ENCODE measurements at places on chromosomes 4 and X. TPM values are rescaled to one million over a fixed set of nuclear protein-coding genes. Genes with fewer than 3 reads are reported as not detected.

The SPATA4 gene
- total RNA-seq, result 4.4 TPM

The ERAS gene
- not detected for total RNA-seq

The GPM6B gene
- total RNA-seq, result 14.2 TPM

The PCSK1N gene
- total RNA-seq, result 4.3 TPM

The CASP3 gene
- 12.1 TPM for total RNA-seq

The SAGE1 gene
- total RNA-seq, result not detected

DNA sequence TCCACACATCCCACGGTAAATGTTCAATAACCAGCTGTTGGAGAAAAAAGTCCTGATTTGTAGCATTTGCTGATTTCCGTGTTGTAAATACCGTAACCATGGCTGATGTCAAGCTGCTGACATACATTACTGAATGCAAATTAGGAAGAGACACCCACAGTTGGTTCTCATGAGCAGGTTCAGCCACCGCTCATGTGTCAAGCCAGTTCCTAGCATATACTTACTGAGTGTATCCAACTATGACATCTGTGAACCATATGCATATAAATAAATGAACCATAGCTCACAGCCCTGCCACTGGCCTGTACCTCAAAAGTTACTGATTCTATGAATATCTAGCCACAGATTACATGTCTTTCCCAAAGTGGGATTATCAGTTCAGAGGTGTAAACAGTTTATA is 29.5 kb downstream of the FHDC1 start:
- no peaks in the 10 kb centered on the region for H3K27me3 ChIP-seq
- DNase-seq, result no peak
- no peaks in the 10 kb centered on the region for H3K36me3 ChIP-seq
- H3K27ac ChIP-seq, result no peak overlapping the region
- H3K4me3 ChIP-seq, result no peak overlapping the region
- H3K4me1 ChIP-seq, result no peaks in the 10 kb centered on the region

- H3K27ac ChIP-seq, result peak within 1 kb of the TSS; percentile 75
- no peaks in the 10 kb centered on the region for H3K27me3 ChIP-seq
- no peaks in the 10 kb centered on the region for H3K36me3 ChIP-seq
- H3K4me3 ChIP-seq, result peak within 1 kb of the TSS; percentile 48
- no peak for DNase-seq
- no peaks in the 10 kb centered on the region for H3K4me1 ChIP-seq
Observed at GRCh38 chrX:150692831-150693724, at the start of gene MTMR1. Gene MTMR1, plus strand, starts transcription at chrX:150693396. Its CDS starts 135 bp downstream, at chrX:150693531.

DNA sequence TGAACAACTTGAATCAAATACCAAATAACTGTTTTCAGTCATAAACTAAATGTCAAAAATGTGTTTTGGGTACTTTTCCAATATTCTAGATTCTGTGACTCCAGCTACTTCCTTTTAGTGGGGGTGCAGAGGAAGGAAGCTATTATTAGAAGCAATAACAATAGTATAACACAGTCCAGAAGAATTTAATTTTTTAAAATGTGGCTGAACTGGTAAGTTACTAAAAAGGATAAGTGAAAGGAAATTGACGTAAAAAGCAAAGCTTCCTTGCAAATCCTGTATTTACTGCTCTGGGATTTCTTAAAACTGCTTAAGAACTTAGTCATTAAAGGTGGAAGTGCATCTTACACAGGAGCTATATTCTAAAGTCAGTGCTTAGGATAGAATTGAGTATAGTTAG is 53.2 kb downstream of the MOSPD2 start:
- H3K27me3 ChIP-seq, result no peaks in the 10 kb centered on the region
- H3K36me3 ChIP-seq, result no peaks in the 10 kb centered on the region
- H3K4me1 ChIP-seq, result no peaks in the 10 kb centered on the region
- H3K27ac ChIP-seq, result no peak overlapping the region

GRCh38 chr4:94603170-94603747 is 151.5 kb downstream of the PDLIM5 start:
- DNase-seq, result no peak
- no peaks in the 10 kb centered on the region for H3K27me3 ChIP-seq
- H3K4me1 ChIP-seq, result no peaks in the 10 kb centered on the region
- H3K27ac ChIP-seq, result peak overlapping the region; percentile 56
- no peak overlapping the region for H3K4me3 ChIP-seq
- H3K36me3 ChIP-seq, result peaks cover under 1% of the 10 kb centered on the region

- no peak for DNase-seq
- H3K4me1 ChIP-seq, result peaks cover 18% of the 10 kb centered on the region
- no peaks in the 10 kb centered on the region for H3K36me3 ChIP-seq
Observed at GRCh38 chr4:74531963-74532794, 87.2 kb downstream of the AREG start.

DNA sequence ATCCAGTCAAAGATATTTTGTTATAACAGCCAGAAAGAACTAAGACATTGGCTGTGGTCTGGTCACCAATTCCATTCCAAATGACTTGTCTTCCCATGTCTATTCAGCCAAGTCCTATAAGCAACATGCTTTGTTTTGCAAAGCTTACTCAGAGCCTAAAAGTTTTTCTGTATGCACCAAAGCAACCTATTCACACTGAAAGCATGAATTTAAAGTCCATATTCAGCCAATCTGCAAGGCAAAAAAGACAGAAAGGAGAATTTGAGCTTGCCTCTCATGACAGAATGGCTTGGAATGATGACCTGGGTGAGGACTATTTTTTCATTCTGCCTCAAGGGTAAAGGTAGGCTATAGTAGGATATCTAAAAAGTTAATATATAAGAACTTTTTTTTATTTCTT is 323.2 kb upstream of the NOCT start:
- H3K27ac ChIP-seq, result no peak overlapping the region
- H3K4me3 ChIP-seq, result no peak overlapping the region
- no peaks in the 10 kb centered on the region for H3K27me3 ChIP-seq
- no peaks in the 10 kb centered on the region for H3K4me1 ChIP-seq

GRCh38 chr4:33883111-33883510 is 2361.2 kb downstream of the ARAP2 start:
- no peak for DNase-seq
- H3K36me3 ChIP-seq, result no peaks in the 10 kb centered on the region
- no peaks in the 10 kb centered on the region for H3K4me1 ChIP-seq
- H3K27ac ChIP-seq, result no peak overlapping the region
- no peaks in the 10 kb centered on the region for H3K27me3 ChIP-seq

GRCh38 chr4:169115897-169116254 is 105.8 kb upstream of the CBR4 start:
- H3K4me1 ChIP-seq, result no peaks in the 10 kb centered on the region
- H3K27ac ChIP-seq, result no peak overlapping the region
- no peak for DNase-seq
- H3K4me3 ChIP-seq, result no peak overlapping the region
- H3K27me3 ChIP-seq, result no peaks in the 10 kb centered on the region

DNA sequence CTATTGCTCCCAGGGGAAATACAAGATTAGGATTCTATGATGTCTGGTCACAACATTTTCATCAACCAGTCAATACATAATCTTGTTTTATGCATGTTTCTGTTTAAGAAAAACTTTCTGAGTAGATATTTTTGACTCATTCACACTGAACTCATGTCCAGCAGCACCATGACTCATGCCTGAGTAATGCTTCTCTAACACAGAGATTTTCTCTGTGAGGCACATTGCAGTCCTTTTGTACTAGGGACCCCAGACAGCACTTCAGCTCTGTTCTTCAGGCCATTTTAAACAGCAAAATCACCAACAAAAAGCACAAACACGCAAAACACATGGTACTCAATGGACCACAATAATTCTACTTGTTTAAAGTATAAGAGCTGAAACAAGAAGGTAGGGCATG is 83.6 kb downstream of the MXRA5 start:
- H3K27ac ChIP-seq, result no peak overlapping the region
- H3K4me3 ChIP-seq, result no peak overlapping the region
- H3K27me3 ChIP-seq, result no peaks in the 10 kb centered on the region

GRCh38 chr4:111398906-111399330 is 746.3 kb upstream of the FAM241A start:
- H3K36me3 ChIP-seq, result no peaks in the 10 kb centered on the region
- no peak overlapping the region for H3K4me3 ChIP-seq
- no peaks in the 10 kb centered on the region for H3K27me3 ChIP-seq
- no peak overlapping the region for H3K27ac ChIP-seq
- H3K4me1 ChIP-seq, result peaks cover 24% of the 10 kb centered on the region

- H3K36me3 ChIP-seq, result no peaks in the 10 kb centered on the region
- no peaks in the 10 kb centered on the region for H3K4me1 ChIP-seq
- no peaks in the 10 kb centered on the region for H3K27me3 ChIP-seq
- H3K27ac ChIP-seq, result no peak overlapping the region
- DNase-seq, result no peak
Observed at GRCh38 chrX:101223226-101223625, 3.6 kb downstream of the DRP2 start.

- H3K36me3 ChIP-seq, result no peaks in the 10 kb centered on the region
- H3K27ac ChIP-seq, result no peak overlapping the region
- no peaks in the 10 kb centered on the region for H3K27me3 ChIP-seq
- DNase-seq, result no peak
- no peaks in the 10 kb centered on the region for H3K4me1 ChIP-seq
- no peak overlapping the region for H3K4me3 ChIP-seq
Observed at GRCh38 chr4:185886832-185887524, 75.0 kb upstream of the SORBS2 start.

DNA sequence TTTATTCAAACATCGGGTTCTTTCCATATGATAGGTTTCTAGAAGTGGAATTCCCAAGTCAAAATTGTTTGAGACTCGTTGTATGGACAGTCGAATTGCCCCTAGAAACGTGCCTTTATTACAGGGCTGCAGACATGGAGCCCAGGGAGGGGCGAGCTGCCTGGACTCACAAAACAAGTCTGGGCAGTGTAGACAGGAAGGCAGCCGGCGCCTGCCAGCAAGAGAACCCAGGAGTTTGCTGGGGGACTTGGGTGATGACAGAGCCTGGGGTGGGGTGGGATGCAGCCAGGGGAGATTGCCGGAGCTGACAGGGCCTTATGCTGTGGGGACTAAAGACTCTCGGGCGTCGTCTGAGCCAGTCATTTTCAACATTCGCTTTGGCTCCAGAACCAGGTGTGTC is 107.4 kb upstream of the MSX1 start:
- no peak overlapping the region for H3K4me3 ChIP-seq
- H3K27me3 ChIP-seq, result no peaks in the 10 kb centered on the region
- no peaks in the 10 kb centered on the region for H3K4me1 ChIP-seq
- no peak overlapping the region for H3K27ac ChIP-seq
- DNase-seq, result no peak

- H3K27ac ChIP-seq, result no peak overlapping the region
- peaks cover 10% of the 10 kb centered on the region for H3K4me1 ChIP-seq
- H3K4me3 ChIP-seq, result no peak overlapping the region
- DNase-seq, result no peak
- peaks cover 76% of the 10 kb centered on the region for H3K36me3 ChIP-seq
Observed at GRCh38 chr4:88043586-88044340, 36.3 kb downstream of the PKD2 start.

DNA sequence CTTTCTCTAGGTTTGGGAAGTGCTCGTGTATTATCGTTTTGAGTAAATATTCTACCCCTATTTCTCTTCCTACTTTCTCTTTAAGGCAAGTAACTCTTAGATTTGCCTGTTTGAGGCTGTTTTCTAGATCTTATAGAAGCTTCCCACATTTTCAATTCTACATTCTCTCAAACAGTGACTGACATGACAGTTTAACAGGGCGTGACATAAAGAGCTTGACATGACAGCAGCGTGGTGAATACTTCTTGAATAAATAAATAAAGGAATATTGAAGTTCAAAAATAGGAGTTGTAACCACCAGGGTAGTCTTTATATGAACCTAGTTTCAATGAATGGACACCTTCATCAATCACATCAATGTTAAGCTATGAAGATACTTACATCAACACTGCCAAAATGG is 162.0 kb downstream of the TRAM1L1 start:
- no peaks in the 10 kb centered on the region for H3K4me1 ChIP-seq
- H3K27me3 ChIP-seq, result no peaks in the 10 kb centered on the region
- H3K27ac ChIP-seq, result no peak overlapping the region
- H3K4me3 ChIP-seq, result no peak overlapping the region

GRCh38 chr4:18366892-18367291 is 345.3 kb upstream of the LCORL start:
- H3K4me1 ChIP-seq, result no peaks in the 10 kb centered on the region
- H3K4me3 ChIP-seq, result no peak overlapping the region
- no peak for DNase-seq
- no peaks in the 10 kb centered on the region for H3K36me3 ChIP-seq

DNA sequence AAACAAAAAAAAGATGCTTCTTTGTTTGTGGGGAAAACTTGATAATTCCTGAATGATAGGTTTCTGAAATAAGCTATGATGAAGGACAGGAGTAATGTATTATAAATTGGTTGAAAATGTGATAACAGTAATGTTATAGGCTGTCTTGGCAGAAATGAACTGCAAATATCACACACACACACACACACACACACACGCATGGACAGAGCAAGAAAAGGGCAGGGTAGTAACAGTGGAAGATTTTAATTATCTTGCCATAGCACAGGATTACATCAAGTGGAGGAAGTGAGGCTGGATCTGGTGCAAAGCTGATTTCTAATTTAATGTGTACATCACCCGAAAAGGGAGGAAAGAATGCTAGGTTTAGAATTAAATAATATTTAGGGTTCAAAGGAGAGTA is 97.5 kb upstream of the CXXC4 start:
- H3K4me1 ChIP-seq, result no peaks in the 10 kb centered on the region
- no peaks in the 10 kb centered on the region for H3K27me3 ChIP-seq
- H3K4me3 ChIP-seq, result no peak overlapping the region
- no peak for DNase-seq

GRCh38 chr4:1234811-1235292 is 14.1 kb downstream of the CTBP1 start:
- peaks cover 29% of the 10 kb centered on the region for H3K4me1 ChIP-seq
- H3K36me3 ChIP-seq, result peaks cover 79% of the 10 kb centered on the region
- no peak overlapping the region for H3K27ac ChIP-seq
- H3K4me3 ChIP-seq, result no peak overlapping the region
- no peaks in the 10 kb centered on the region for H3K27me3 ChIP-seq

DNA sequence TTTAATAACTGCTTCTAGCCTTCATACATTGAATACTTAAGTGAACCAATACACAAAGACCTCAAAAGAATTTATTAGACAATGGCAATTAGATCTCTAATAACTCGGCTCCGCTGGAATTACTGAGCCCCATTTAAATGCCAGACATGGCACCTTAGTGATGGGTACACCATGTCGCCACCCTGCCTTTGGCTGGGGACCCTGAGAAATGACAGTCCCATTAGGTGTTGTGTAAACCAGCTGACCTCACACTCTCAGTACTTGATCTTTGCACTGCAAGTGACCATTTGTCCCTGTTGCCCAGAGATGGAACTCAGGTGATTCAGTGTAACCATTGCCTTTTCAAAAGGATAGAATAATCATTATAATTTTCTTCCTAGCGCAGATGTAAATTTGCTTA is 144.6 kb upstream of the SMARCAD1 start:
- no peaks in the 10 kb centered on the region for H3K4me1 ChIP-seq
- H3K27me3 ChIP-seq, result no peaks in the 10 kb centered on the region
- no peak for DNase-seq
- H3K36me3 ChIP-seq, result no peaks in the 10 kb centered on the region
- H3K4me3 ChIP-seq, result no peak overlapping the region
- no peak overlapping the region for H3K27ac ChIP-seq

Data from right atrium auricular region (tissue), 2 donors.